ENCODE measurements at places on chromosomes 16 and 17.

DNA sequence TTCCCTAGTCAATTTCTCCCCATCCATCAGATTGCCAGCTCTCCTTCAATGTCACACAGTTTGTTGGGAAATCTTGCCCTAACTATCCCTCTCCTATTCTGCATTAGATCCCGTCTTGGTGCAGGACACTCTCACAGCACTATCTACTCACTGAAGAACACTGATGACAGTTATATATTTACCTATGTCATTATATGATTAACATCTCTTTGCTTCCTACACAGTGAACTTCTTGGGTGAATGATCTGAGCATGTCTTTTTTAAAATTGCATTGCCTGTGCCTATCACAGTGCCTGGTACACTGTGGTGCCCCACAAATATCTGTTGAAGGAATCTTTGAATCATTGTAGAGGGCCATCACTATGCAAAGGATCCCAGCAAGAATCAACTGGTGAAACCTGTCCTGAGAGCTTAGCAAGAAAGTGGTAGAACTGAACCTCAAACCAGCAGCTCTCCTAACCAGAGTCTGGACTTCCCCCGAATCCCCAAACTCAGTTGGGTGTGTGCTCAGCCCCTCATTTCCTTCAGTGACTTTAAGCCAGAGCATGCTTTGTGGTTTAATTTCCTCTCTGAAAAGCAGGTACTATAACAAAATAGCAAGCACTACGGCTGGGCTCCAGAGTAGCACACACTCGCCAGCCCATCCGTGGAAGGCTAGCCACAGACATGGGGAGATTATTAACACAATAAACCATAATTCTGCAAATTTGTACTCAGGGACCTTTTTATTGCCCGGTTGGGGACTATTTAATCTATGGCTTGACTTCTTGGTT is 680.7 kb upstream of the SALL1 start:
- no peak for DNase-seq

DNA sequence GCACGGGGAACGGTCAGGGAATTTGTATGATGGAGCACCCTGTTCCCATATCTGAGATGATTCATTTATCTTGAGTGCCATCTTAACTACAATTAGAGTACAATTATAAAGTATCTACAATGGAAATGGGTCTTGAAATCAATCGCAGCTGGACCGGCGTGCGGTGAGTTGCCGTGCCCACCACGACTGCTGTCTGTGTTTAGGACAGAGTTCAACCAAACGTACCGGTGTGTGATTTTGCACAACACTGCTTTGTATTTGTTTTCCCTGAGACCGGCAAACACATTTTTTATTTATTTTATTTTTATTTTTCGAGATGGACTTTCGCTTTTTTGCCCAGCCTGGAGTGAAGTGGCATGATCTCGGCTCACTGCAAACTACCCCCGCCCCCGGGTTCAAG is 457.0 kb downstream of the WWOX start:
- DNase-seq = no peak

- peak; percentile 96 for DNase-seq
Observed at GRCh38 chr16:2388875-2389433, 40.3 kb upstream of the CCNF start.

DNA sequence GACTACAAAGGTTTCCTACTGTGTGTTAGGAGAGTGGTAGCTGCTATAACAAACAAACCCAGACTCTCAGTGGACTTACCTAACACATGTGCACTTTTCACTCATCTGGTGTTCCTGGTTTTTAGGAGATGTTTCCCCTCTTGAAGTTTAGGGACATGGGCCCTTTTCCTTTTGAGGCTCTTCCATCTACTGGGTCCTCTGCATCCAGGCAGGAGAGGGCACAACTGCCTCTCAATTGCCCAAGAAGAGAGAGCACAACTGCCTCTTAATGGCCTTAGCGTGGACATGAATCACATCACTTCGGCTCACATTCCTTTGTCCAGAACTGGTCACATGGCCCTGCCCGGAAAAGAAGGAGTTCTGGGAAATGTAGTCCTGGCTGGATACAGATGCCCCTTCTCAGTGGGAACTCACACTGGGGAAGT is 9.8 kb upstream of the TNRC6C start:
- peak; percentile 61 for DNase-seq

- no peak for DNase-seq
Observed at GRCh38 chr16:1973461-1974156, 1.8 kb downstream of the TBL3 start.

DNA sequence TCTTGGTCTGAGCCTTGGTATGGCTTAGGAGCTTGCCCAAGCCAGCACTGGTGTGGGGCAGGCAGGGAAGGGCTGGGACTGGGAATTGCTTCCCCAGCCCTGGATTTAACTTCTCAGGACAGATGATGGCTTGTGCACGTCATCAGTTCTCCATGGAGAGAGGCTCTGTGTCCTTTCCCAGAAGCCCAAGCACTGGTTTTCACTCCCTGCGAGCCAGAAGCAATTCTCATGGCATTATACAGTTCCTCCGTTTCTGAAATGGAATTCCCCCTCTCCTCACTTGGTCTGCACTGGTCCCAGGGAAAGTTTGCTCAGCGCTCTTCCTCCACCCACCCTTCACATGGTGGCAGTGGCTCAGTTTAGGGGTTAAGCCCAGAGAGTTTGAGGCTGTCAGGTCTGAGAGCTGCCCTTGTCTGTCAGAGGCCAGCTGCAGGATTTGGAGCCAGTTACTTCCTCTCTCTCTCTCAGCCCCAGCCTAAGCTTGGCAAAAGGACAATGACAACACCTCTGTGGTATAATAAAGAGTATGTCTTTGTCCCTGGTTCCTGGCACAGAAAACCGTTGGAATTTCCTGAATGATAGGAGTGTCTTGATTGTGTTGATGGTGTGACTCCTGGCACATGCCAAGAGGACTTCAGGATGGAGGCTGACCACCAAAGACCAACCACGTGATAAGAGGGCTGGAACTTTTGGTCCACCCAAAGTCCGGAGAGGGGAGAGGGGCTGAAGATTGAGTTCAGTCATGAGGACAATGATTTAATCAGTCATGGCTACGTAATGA is 219.6 kb upstream of the TNRC6C start:
- no peak for DNase-seq

DNA sequence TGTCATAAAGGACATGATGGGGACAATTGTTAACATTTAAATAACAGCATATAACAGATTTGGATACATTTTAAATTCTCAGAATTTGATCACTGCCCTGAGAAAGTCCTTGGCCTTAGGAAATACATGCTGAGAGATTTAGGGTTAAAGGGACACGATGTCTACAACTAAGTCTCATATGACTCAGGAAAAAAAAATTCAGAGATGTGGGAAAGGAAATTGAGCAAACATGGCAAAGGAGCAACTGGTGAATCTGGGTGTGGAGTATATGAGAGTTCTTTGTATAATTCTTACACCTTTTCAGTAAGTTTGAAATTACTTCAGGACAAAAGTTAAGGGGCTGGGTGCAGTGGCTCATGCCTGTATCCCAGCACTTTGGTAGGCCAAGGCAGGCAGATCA is 18.2 kb downstream of the MPP3 start:
- DNase-seq = peak; percentile 74

- no peak for DNase-seq
Observed at GRCh38 chr17:36791150-36791941, 145.9 kb upstream of the LHX1 start.

- DNase-seq = no peak
Observed at GRCh38 chr17:67647482-67647881, 70.3 kb upstream of the NOL11 start.

GRCh38 chr17:21459536-21459935 is 83.4 kb downstream of the KCNJ12 start:
- DNase-seq = no peak

- DNase-seq = no peak
Observed at GRCh38 chr17:28470266-28470913, 3.1 kb upstream of the SLC13A2 start.

GRCh38 chr16:48531011-48531962 is 78.7 kb downstream of the N4BP1 start:
- DNase-seq = peak; percentile 73

- DNase-seq = no peak
Observed at GRCh38 chr17:79633993-79634813, 23.4 kb upstream of the RBFOX3 start.

- no peak for DNase-seq
Observed at GRCh38 chr17:337866-338265, 14.7 kb downstream of the RPH3AL start.

DNA sequence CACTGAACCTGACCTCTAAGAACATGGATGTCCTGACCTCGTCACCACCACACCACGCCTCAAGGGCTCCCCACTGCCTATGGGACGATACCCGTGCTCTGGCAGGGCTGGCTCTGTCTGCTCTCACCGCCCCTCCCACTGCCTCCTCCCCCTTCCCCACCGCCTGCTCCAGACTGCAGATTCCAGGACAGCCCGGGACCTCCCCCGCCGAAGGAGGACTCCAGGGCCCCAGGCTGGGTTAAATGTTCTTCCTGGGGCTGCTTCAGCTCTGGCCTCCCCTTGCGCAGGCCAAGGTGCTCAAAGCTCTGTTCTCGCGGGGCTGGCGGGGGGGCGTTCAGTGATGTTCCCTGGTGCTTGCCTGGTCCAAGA is 3.1 kb downstream of the NPW start:
- peak; percentile 41 for DNase-seq

- no peak for DNase-seq
Observed at GRCh38 chr16:70676675-70677498, 9.0 kb downstream of the MTSS2 start.

- DNase-seq = no peak
Observed at GRCh38 chr16:10590342-10590741, 9.9 kb upstream of the EMP2 start.

GRCh38 chr17:28635506-28635905 is 9.5 kb downstream of the BLTP2 start:
- no peak for DNase-seq

GRCh38 chr17:55521186-55521585 is 9.9 kb upstream of the SMIM36 start:
- DNase-seq = no peak

GRCh38 chr16:71915350-71915749 is 20.0 kb downstream of the IST1 start:
- no peak for DNase-seq

DNA sequence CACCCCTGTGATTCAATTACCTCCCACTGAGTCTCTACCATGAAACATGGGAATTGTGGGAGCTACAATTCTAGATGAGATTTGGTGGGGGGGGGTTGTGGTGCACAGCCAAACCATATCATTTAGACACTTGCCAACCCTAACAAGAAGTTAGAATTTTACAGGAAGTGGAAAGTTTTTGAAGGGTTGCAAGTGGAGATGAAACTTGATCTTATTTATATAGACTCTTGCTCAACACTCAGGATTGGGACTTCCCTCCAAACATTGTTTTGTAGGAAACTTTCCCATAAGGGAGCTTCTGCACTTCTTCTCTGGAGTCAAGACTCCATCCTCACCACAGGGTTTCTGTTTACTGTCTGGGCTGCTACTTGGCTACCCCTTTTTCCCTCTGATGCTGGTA is 266.7 kb upstream of the CDH11 start:
- peak; percentile 71 for DNase-seq

DNA sequence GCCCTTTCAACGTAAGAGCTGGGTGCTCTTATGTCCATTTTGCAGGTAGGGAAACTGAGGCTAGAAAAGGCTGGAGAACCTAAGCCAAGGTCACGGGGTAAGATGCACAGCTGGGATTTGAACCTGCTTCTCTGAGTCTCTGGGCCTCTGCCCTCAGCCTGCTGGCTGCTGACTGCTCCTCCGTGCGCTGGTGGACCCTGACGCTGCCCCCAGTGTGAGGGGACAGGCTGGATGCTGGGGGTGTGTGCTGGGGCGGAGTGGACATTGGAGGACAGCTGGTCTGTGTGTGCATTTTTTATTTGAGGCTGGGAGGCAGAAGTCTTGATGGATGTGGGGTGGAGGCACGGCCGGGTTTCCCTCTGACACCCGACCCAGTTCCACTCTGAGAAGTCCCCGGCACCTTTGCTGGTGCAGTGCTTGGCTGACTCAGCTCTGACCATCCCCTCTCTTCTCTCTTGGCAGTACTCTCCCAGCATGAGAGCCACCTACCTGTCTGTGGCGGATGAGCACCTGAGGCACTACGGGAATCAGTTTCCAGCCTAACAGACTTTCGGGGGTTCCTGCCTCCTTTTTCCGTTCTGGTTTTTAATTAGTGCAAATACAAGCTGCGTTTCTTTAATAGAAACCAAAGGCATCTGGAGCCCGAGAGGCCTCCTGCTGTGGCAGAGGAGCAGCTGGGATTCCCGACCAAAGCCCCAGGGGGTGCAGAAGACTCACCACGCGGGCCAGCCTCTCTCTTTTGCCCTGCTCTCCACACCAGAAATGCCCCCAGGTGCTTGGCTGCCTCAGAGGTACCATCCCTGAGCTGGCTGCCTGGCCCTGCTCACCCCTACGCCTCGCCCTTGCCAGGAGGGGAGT is 14.1 kb upstream of the DNAI2 start:
- DNase-seq = no peak

DNA sequence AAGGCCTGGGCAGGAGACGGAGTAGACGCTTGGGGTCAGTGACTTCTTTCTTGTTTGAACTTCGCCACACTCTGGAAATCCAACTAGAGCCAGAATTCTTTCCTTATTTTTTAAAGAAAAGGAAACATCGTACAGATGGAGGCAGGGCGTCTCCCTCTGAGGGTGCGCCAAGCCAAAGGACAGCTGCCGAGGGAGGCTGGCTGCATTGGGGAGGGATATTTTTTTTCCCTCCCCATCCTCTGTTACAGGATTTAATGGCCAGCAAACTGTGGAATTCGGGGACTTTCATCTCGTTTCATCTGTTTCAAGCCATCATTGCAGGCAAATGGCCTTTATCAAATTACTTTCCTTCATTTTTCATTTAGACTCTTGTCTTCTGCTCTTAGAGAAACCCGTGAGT is 15.9 kb downstream of the CDK5R1 start:
- DNase-seq = no peak

- no peak for DNase-seq
Observed at GRCh38 chr17:34913001-34913400, 48.3 kb downstream of the CCT6B start.

DNA sequence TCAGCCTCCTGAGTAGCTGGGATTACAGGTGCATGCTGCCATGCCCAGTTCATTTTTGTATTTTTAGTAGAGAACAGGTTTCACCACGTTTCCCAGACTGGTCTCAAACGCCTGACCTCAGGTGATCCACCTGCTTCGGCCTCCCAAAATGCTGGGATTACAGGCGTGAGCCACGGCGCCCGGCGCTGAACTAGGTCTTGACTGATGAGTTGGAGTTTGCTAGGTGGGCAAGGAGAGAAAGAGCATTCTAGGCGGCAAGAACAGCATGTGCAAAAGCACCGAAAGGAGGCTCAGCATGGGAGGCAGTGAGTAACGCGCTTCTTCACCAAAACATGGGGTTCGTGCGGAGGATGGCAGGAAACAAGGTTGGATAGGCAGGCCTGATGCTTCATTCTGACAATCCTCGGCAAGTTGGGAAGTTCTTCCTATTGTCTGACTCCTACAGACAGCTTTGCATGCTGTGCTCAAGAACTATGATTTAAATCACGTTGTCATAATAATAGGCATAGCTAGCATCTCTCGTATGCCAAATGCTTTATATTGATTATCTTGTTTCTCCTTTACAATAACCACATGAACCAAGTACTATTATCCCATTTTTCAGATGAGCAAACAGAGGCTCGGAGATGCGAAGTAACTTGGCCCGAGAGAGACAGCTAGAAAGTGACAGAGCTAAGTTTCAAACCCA is 26.5 kb downstream of the NEUROD2 start:
- no peak for DNase-seq

All from fibroblast of mammary gland (primary cell).